Renal cortical epithelial cell (primary cell): ENCODE measurements at places on chromosomes 11 and 22.

GRCh38 chr11:2186669-2187279 lies 15.2 kb upstream of the TH start:
- peak; percentile 11 for DNase-seq

DNA sequence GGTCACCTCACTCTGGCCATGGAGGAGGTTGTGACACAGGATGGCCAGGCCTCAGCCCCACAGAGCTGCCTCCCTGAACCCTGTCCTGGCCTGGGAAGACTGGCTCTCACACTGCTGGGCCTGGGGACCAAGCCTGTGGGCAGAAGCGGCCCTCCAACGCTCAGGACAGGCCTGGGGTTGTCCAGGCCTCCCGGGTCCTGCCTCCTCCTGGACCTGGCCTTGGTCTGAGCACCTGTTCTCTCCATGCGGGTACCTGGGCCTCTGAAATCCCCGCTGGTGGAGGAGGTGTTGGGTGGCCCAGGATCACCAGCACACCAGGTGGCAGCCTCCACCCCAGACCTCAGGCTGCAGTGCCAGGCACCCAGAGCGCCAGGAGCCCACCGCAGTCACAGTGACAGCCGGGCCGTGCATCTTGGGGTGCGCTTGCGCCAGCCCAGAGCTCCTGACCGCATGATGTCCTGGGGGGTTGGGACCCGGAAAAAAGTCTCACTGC lies 16.1 kb upstream of the PIM3 start:
- DNase-seq, result no peak

DNA sequence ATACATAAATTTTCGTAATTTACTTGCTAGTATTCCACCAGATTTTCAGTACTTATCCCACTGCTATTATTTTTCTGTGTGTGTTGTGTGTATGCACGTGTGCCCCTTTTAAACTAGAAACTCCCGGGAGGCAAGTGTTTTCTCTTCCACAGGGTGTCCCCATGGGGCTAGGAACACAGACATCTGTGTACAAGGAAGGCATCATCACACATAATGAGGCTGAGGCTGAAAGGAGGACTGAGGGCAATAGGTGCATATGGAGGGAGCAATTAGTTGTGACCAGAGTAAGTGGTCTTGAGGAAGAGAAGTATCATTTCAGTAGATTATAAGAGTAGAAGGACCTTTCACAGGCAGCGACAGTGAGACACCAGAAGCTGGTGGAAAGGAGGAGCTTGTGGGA lies 2.1 kb upstream of the DPAGT1 start:
- no peak for DNase-seq

GRCh38 chr22:45785458-45785857 lies 113.8 kb downstream of the ATXN10 start:
- peak; percentile 94 for DNase-seq

DNA sequence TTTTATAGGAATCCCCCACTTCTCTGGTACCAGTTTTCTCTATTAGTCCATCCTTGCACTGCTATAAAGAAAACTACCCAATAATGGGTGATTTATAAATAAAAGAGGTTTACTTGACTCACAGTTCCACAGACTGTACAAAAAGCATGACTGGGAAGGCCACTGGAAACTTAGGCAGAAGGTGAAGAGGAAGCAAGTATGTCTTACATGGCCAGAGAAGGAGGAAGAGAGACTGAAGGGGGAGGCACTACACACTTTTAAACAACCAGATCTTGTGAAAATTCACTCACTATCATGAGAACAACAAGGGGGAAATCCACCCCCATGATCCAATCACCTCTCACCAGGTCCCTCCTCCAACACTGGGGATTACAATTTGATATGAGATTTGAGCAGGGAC lies 68.9 kb upstream of the GNAZ start:
- no peak for DNase-seq

GRCh38 chr11:72897506-72897905 lies 83.3 kb downstream of the ATG16L2 start:
- peak; percentile 36 for DNase-seq

DNA sequence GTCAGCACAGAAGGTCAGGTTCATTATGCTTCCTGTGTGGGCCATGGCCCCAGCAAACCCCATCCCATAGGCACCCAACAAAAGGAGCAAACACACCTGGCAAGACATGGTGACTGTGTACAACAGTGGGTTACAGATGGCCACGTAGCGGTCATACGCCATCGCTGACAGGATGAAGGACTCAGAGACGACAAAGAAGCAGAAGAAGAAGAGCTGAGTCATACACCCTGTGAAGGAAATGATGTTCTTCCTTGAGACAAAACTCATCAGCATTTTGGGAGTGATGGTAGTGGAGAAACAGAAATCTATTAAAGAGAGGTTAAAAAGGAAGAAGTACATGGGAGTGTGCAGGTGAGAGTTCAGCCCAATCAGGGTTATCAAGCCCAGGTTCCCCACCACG lies 309 bp downstream of the OR8B12 start:
- DNase-seq, result no peak

- DNase-seq, result no peak
Observed at GRCh38 chr11:9103542-9104276, 12.3 kb upstream of the SCUBE2 start.

DNA sequence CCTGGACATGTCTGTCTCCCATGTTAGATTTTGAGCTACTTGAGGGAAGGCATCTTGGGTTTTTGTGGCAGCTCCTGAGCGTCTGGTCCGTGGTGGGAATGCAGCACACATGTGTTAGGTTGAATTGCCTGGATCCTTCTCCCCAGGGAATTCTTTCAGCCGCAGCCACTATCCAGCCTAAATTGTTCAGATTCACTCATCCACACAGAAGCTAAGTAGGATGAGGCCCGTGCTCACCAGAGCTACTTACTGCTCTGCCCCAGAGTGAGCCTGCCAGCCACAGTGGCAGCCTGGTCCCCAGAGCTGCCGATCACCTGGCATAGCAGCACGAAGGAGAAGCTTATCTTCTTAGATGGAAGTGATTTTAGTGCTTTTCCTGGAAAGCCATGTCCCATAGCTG lies 34.4 kb upstream of the SORL1-AS1 start:
- no peak for DNase-seq

GRCh38 chr11:75342966-75343870 lies 8.2 kb downstream of the ARRB1 start:
- peak; percentile 42 for DNase-seq

DNA sequence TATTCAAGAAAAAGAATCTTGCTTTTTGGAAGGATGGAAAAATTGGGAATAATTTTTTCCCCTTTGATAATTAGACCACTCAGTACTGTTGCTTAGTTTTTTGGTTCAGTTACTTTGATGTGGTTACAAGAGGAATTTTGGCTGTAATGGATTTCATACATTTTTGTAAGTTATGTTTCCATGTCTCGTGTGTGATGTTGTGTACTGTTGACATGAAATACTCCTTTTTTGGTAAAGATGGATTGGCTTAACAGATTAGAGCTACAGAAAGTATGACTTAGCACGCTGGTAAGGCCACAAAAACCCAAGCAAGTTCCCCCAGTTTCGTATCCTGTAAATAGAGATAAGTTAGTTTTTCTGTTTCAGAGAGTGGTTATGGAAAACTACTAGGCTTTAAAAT lies 11.9 kb downstream of the TBCEL start:
- no peak for DNase-seq

GRCh38 chr11:102070766-102071165 lies 23.5 kb downstream of the CFAP300 start:
- no peak for DNase-seq

DNA sequence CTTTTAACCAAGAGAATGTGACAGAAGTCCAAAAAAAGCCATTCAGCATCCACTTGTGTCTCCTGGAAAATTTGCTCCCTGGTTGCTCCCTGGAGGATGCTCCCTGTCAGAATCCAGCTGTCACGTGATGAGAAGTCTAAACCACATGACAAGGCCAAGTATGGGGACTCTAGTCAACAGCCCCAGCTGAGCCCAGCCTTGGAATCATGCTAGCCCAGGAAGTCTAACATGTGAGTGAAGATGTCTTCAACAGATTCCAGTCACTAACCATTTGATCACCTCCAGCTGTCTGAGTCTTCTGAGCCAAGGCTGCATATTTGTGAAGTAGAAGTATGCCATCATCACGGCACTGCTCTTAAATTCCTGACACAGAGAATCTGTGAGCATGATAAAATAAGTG lies 4.2 kb downstream of the OR56B4 start:
- DNase-seq, result no peak

- DNase-seq, result peak; percentile 68
Observed at GRCh38 chr11:82682003-82682751, 51.5 kb downstream of the FAM181B start.

DNA sequence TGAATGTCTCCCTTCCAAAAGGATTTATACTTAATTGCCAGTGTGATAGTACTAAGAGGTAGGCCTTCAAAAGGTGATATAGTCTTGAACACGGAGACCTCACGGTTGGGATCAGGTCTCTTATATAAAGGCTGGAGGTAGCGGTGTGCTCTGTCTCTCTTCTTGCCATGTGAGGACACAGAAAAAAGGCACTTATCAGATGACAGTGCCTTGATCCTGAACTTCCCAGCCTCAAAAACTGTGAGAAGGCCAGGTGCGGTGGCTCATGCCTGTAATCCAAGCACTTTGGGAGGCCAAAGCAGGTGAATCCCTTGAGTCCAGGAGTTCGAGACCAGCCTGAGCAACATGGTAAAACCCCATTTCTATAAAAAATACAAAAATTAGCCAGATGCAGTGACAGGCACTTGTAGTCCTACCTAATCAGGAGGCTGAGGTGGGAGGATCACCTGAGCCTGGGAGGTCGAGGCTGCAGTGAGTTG lies 108.9 kb upstream of the TOP3B start:
- DNase-seq, result no peak

GRCh38 chr11:79025622-79026021 lies 415.2 kb downstream of the TENM4 start:
- no peak for DNase-seq

GRCh38 chr11:116788975-116789374 lies 1.2 kb upstream of the ZPR1 start:
- no peak for DNase-seq

DNA sequence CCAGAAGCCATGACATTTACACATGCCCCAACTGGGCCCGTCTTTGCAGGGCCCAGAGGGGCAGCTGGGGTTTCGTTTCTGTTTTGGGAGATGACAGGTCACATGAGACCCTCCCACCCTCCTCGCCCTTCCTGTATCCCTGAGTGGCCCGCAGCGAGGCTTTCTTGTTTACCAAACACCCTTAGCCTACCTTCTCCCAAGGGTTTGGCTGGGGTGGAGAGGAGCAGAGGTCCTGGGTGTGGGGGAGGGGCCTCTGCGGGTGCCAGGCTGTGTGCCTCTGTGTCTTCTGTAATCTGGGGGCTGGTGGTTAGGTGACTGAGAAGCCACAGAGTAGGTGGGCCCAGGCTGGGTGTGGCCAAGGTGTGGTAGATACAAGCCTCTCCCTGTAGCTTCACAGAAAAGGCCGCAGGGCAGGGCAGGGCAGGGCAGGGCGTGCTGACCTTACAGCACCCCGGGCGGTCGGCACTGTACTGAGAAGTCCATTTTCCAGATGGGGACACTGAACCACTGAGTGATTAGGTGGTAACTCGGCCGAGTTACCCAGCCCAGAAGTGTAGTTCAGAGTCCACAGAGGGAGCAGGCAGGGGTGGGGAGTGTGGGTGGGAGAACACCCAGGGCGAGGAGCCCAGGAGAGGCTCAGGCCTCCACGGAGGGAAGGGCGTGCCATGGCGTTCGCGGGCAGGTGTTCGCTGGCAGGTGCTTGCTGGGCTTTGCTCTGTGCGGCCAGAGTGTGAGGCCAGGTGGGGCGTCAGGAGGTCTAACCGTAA lies 8.7 kb downstream of the PRR5 start:
- DNase-seq, result no peak

DNA sequence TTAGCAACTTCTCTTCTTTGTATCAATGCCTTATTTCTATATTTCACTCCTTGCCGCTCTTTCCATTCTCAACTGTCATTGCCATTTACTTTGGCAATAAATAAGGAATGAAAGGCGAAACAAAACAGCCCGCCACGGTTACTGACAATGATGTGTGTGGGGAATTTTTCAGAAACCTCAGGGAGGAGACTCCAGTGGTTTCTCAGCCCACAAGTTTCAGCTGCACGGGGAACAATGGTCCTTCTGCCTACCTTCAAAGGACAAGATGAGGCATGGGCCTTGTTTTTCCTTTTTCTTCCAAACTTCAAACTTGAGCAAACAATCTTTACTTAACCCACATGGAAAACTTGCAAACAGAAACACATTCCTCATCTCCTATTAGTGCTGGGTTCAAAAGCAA lies 409.4 kb downstream of the METTL15 start:
- DNase-seq, result peak; percentile 15

DNA sequence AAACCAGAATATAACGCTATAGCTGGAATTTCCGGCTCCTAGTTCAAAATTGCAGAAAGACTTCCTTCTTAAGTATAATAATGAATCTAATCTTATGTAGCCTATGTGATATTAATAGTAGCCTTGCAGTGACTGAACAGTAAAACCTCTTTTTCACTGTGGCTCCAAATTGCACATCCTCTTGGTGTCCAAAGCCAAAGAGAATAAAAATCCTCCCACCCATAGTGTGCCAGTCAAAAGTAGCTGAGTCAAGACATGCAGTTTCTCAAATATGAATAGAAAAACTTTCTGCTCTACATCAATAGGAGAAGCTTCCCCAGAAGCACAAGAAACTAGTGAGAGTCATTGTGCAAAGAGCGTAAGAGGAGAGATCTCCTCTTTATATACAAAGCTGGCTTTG lies 76.0 kb upstream of the PICALM start:
- DNase-seq, result no peak

GRCh38 chr11:44267006-44267749 lies 42.8 kb downstream of the ALX4 start:
- no peak for DNase-seq

DNA sequence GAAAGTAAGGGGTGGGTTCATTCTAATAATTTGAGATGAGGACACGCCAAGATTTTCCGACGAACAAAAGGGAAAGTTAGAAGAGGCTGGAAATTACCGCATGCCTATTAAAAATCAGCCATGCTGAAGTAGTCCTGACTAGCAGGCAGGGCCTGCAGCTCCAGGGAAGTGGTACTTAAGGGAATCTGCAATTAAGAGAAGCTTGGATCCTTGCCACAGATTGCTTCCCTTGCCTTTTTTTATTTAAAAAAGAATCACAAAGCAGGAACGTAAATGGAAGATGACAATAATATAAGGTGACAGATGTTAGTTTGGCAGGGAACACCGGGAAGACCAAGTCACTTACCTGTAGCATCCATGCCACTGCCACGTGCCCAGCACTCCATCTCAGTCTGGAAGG lies 359.3 kb downstream of the CADM1 start:
- DNase-seq, result no peak
